H1 (cell line): ENCODE measurements at places on chromosomes 5 and 9. TPM values are rescaled to one million over a fixed set of nuclear protein-coding genes. Genes with fewer than 3 reads are reported as not detected.

SPINK6 gene
- total RNA-seq: not detected in 2 replicates

PCDHGA7 gene
- 0.73 and 1.1 TPM in 2 replicates for total RNA-seq

ZNF462 gene
- 154 and 163 TPM in 2 replicates for total RNA-seq

ARL14EPL gene
- not detected in 2 replicates for total RNA-seq

DNA sequence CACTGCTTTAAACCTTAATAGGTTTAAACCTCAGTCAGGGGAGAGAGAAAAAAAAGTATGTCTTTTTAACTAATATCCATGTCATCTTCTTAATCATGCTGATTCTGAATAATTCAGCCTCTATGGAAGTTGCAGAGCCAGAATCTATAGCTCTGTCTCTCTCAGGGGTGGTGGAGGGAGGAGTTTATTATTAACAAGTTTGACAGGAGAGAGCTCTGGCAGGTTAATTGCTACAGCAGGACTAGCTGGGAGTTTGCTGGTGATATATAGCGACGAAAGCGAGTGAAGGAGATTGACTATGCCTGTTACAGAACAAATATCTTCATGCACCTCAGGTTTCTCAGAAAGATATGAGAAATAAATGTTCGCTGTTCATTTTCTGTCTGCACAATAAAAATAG, 586.4 kb downstream of the TLE4 start:
- no peaks in the 10 kb centered on the region for H3K4me1 ChIP-seq
- no peaks in the 10 kb centered on the region for H3K36me3 ChIP-seq
- no peak for DNase-seq
- H3K4me3 ChIP-seq: no peak overlapping the region
- no peaks in the 10 kb centered on the region for H3K27me3 ChIP-seq

DNA sequence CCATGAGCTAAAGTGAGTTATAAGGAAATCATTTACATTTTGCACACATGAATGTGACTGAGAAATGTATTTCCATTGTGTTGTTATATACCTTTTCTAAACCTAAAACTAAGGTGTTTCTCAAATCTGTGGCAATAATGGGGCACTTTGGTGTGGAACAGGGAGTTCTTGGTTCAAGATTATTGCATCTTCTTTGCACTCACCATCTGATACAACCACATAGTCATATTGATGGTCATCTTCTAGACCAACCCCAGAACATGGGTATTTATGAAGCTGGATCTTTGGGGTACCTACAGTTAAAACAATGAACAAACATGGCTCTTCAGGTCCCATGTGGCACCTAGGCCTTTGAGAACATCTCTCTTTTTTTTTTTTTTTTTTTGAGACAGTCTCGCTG, 24.6 kb upstream of the SHOC1 start:
- H3K27me3 ChIP-seq: no peaks in the 10 kb centered on the region
- no peak overlapping the region for H3K4me3 ChIP-seq

DNA sequence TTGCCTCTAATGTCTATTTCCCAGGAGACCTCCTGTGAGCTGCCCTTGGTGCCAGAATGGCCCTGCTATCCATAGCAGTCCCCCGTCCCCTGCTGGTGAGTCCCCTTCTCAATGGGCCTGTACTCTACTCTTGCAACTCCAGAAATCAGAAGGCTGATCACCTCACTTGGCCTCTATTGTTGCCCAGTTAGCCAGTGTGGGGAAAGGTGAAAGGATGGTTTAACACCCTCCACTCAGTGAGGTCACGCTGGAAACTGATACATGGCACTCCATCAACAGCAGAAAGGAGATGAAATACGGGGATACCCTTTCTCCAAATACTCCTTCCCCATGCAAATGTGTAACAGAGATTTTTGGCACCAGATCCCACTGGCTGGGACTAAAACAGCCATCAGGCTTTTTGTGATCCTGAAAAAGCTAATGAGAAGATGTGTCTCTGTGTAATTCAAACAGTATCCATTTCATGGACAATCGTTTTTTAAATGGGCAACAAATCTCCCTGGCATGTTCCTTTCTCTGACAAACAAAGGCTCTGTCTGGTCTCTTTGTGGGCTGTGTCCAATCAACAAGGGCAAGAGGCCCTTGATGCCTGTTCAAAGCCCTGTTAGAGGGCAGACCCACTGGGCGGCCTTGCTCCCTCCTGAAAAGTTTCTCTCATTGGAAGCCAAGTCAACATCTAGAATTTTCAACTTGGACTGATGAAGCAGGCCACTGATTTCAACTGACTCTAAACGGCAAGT, 343.7 kb downstream of the SPOCK1 start:
- H3K27ac ChIP-seq: no peak overlapping the region
- no peaks in the 10 kb centered on the region for H3K4me1 ChIP-seq
- H3K4me3 ChIP-seq: no peak overlapping the region

DNA sequence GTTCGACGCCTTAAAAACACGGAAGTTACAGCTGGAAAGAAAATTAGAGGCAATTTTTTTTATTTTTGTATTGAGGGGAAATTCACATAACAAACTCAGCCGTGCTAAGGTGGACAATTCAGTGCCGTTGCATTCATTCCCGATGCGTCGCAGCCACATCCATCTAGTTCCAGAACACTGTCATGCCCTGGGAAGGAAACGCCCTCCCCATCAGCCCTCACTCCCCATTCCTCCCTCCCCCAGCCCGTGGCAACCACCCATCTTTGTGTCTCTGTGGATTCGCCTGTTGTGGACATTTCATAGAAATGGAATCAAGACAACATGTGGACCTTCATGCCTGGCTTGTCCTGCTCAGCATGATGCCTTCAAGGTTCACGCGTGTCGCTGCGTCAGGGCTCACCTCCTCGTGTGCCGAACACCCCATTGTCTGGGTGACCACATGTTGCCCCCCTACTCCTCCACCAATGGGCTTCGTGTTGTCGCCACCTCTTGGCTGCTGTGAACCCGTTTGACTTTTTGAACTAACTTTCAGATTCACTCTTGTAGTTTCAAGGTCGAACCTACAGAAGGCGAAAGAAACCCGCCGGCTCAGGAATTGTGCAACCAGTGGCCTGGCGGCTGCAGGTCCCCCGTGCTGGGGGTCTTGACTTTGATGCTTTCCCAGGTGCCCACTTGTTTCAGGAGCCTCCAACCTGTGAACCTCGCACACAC, 17.4 kb upstream of the CAMSAP1 start:
- no peaks in the 10 kb centered on the region; the same call in 1 of the 2 replicates for H3K4me1 ChIP-seq
- DNase-seq: no peak
- no peaks in the 10 kb centered on the region for H3K27me3 ChIP-seq

GRCh38 chr9:35662437-35662836, 2.6 kb downstream of the ARHGEF39 start:
- no peak overlapping the region for H3K27ac ChIP-seq
- H3K27me3 ChIP-seq: no peaks in the 10 kb centered on the region

DNA sequence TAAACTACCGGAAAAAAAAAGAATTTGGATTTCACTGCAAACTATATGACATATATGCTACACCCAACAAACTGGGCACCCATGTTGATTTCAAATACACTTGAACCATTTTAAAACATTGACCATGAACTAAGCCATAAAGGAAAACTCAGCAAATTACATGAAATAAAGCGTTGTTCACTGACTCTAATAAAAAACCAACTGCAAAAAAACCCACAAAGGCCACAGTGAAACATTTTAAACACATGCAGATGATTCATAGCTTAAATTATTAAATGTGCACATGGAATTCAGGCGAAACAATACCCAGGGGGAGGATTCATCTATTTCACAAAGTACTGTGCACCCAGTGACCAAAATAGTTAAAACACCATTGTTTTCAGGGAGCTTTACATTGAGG, 33.3 kb downstream of the MTRR start:
- H3K27ac ChIP-seq: no peak overlapping the region
- no peak overlapping the region for H3K4me3 ChIP-seq
- DNase-seq: no peak
- no peaks in the 10 kb centered on the region for H3K27me3 ChIP-seq
- H3K36me3 ChIP-seq: peaks cover 38% of the 10 kb centered on the region
- no peaks in the 10 kb centered on the region for H3K4me1 ChIP-seq

DNA sequence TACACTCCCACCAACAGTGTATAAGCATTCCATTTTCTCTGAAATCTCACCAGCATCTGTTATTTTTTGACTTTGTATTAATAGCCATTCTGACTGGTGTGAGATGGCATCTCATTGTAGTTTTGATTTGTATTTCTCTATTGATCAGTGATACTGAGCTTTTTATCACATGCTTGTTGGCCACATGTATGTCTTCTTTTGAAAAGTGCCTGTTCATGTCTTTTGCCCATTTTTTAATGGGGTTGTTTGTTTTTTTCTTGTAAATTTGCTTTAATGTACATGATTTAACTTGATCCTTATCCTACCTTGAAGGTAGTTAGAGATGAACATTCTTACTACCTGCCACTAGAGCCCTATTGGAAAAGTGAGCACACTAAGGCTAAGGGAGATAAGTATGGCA, 151.2 kb upstream of the KIF2A start:
- no peaks in the 10 kb centered on the region for H3K27me3 ChIP-seq
- no peak overlapping the region for H3K27ac ChIP-seq
- H3K4me3 ChIP-seq: no peak overlapping the region
- DNase-seq: no peak
- H3K4me1 ChIP-seq: no peaks in the 10 kb centered on the region
- H3K36me3 ChIP-seq: no peaks in the 10 kb centered on the region

GRCh38 chr5:32539981-32540845, 45.1 kb upstream of the SUB1 start:
- no peaks in the 10 kb centered on the region for H3K27me3 ChIP-seq
- DNase-seq: no peak
- H3K27ac ChIP-seq: no peak overlapping the region
- H3K36me3 ChIP-seq: no peaks in the 10 kb centered on the region
- H3K4me3 ChIP-seq: no peak overlapping the region
- 0 out of 2 replicates have a peak, but pooled peaks cover 3% of the 10 kb centered on the region for H3K4me1 ChIP-seq

DNA sequence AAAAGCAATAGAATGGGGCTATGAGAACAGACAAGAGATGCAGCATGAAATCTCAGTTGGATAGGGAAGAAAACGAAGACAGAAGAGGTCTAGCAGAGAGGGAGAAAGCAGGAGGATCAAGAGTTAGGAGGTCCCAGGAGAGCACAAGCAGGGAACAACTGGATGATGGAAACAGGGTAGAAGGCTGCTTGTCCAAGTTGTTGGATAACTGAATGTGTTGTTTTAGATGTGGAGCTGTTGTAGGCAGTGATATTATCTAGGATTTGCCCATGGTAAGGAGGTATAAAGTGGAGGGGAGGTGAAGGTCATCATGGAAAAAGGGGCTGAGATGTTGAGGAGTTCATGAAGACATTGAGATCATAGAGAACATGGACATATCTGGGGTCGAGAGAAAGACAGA, 12.4 kb upstream of the RHOBTB3 start:
- H3K27me3 ChIP-seq: no peaks in the 10 kb centered on the region
- no peak overlapping the region for H3K27ac ChIP-seq
- DNase-seq: no peak

GRCh38 chr5:82601077-82601476, 322.9 kb upstream of the RPS23 start:
- no peak overlapping the region for H3K27ac ChIP-seq
- no peak for DNase-seq
- H3K4me3 ChIP-seq: no peak overlapping the region
- no peaks in the 10 kb centered on the region for H3K4me1 ChIP-seq
- no peaks in the 10 kb centered on the region for H3K36me3 ChIP-seq

DNA sequence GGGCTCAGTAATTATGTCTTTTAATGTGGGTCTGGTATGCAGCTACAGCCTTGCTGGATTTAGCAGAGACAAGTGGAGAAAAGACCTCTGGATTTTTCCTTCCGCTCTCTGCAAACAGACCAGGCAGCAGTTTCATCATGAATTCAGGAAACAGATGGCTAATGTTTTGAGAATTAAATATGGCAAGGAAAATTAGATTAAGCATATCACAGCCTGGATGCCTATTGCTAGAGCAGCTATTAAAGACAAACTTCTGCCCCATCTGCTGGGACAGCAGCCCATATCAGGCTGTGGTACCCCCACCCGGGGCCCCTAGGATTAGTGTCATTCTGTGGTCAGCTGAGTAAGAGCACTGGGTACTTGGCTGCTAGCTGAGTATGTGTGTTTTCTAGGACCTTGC, 6.2 kb downstream of the SKP2 start:
- H3K27me3 ChIP-seq: no peaks in the 10 kb centered on the region
- H3K4me3 ChIP-seq: no peak overlapping the region
- no peaks in the 10 kb centered on the region; the same call in 1 of the 2 replicates for H3K4me1 ChIP-seq
- H3K27ac ChIP-seq: no peak overlapping the region
- H3K36me3 ChIP-seq: peaks cover 74% of the 10 kb centered on the region

- no peaks in the 10 kb centered on the region for H3K27me3 ChIP-seq
- no peaks in the 10 kb centered on the region for H3K36me3 ChIP-seq
- no peak overlapping the region for H3K4me3 ChIP-seq
- no peak for DNase-seq
- H3K27ac ChIP-seq: no peak overlapping the region
Measured at GRCh38 chr9:37746448-37747270, 6.9 kb upstream of the TRMT10B start.

- no peaks in the 10 kb centered on the region for H3K27me3 ChIP-seq
- no peaks in the 10 kb centered on the region for H3K4me1 ChIP-seq
- no peak for DNase-seq
Measured at GRCh38 chr9:105087910-105088898, 156.2 kb upstream of the SLC44A1 start.

GRCh38 chr9:129464972-129465833, 155.7 kb downstream of the C9orf50 start:
- no peaks in the 10 kb centered on the region for H3K27me3 ChIP-seq
- H3K36me3 ChIP-seq: no peaks in the 10 kb centered on the region
- H3K4me3 ChIP-seq: no peak overlapping the region

DNA sequence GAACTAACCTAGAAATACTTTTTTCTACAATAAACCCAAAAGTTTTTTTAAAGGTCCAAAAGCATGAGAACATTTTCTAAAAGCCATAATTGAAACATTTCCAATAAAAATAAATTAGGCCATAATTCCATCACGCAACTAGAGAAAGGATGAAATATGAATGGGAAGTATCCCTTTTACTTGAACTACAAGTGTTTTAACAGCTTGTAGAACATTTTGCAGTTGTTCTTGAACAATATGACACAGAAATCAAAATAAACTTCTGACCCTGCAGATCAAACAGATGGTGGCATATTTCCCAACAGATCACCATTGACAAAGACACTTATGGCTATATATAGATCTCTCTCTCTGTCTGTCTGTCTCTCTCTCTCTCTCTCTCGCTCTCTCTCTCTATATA, 624.4 kb downstream of the PSAT1 start:
- H3K4me3 ChIP-seq: no peak overlapping the region
- no peaks in the 10 kb centered on the region for H3K4me1 ChIP-seq
- no peaks in the 10 kb centered on the region for H3K36me3 ChIP-seq
- H3K27ac ChIP-seq: no peak overlapping the region
- DNase-seq: no peak
- no peaks in the 10 kb centered on the region for H3K27me3 ChIP-seq

GRCh38 chr5:34928267-34928666, 1.1 kb upstream of the DNAJC21 start:
- H3K4me3 ChIP-seq: no peak overlapping the region
- DNase-seq: no peak
- H3K27ac ChIP-seq: no peak overlapping the region
- H3K27me3 ChIP-seq: no peaks in the 10 kb centered on the region

DNA sequence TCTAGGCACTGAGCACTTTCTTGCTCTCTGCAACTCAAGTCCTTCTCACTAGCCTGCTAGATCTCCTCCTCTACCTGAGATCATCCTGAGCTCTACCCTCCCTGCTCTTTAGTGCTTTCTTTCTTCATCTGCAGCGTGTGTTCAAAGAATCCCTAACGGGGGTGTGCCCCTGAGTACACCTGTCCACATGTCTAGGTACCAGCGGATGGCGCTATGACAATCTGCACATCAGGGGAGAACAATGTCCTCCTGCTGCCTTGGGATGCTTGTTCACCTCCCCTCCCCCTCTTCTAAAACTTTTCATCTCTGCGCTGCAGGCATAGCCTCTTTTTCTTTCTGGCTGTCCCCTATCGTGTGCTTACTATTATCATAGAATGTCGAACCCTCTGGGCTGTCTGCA, 42.7 kb downstream of the PTPN3 start:
- H3K36me3 ChIP-seq: no peaks in the 10 kb centered on the region
- no peak overlapping the region for H3K4me3 ChIP-seq
- no peak overlapping the region for H3K27ac ChIP-seq
- no peak for DNase-seq
